NCI-H1105 treated with DMSO at 0.1 percent for 48 hours (cell line): ENCODE measurements at places on chromosomes 6 and 20.

DNA sequence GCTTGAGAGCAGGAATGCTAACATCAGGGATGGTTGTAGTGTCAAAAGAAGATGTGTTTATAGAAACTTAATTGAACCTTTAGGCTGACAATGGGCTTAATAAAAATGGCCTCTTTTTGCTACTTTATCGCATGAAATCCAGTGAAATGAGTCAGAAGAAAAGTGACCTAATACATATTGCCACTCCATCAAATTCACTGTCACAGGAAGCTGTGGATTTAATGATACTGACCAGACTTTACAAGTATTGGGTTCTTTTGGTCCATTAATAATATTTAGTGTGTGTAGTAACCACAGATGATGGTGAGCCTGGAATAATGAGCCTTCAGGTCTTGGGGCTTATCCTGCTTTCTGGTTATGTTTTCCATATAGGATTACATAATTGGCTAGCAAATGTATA lies 231.8 kb upstream of the GMDS start:
- no peak for DNase-seq

GRCh38 chr6:145758113-145758512 lies 22.8 kb upstream of the EPM2A start:
- DNase-seq = no peak

GRCh38 chr6:133805876-133806275 lies 83.0 kb upstream of the TCF21 start:
- DNase-seq = no peak

DNA sequence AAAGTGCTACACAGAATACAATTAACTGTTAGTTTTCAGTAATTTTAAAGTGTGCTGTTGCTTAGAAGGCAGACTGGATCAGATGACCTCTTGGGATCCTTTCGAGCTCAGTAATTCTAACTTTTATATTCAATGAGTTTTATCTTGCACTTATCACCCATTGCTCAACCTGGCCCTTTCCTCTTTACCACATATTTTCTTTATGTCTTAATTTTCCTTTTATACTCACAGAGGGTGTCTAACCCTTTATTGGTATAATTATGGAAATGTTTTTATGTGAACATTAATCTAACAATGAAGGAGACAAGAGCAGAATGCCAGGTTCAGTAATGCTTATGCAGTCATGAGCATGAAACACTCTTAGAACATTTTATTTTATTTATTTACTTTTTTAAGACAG lies 39.7 kb upstream of the CARMIL1 start:
- DNase-seq = no peak

DNA sequence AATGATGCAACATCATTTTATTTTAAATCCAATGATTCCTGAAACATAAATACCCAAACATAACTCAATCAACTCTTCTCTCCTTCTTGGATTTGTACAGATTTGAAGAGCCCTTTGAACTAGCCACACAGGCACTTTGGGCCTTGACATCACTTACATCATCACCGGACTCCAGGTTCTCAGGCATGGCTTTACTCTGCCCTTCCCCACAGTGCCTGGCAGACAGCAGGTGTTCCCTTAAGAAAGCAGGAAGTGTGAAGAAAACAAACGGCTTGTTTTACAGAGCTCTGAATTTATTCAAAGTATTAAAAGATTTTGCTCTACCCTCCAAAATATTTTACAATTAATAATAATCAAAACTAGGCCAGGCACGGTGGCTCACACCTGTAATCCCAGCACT lies 54.8 kb upstream of the GCM1 start:
- no peak for DNase-seq

- no peak for DNase-seq
These were observed 25.4 kb upstream of the SPDEF start for GRCh38 chr6:34581561-34581920.
